ENCODE measurements at places on chromosomes 2 and 18. TPM values are rescaled to one million over a fixed set of nuclear protein-coding genes. Genes with fewer than 3 reads are reported as not detected.

KLHL41 gene
- total RNA-seq: not detected

DIPK1C gene
- not detected for total RNA-seq

PJVK gene
- total RNA-seq: not detected

CD8B2 gene
- total RNA-seq: not detected

TRPM8 gene
- total RNA-seq: not detected

IL37 gene
- not detected for total RNA-seq

RHOB gene
- 246 TPM for total RNA-seq

SPATS2L gene
- 75.7 TPM for total RNA-seq

SIX3 gene
- not detected for total RNA-seq

LOXHD1 gene
- total RNA-seq: not detected

ZSWIM2 gene
- total RNA-seq: not detected

MFSD6 gene
- 2.3 TPM for total RNA-seq

GBX2 gene
- 8.1 TPM for total RNA-seq

EML6 gene
- 0.89 TPM for total RNA-seq

AOX1 gene
- total RNA-seq: 21.0 TPM

PLEKHB2 gene
- 84.1 TPM for total RNA-seq

MTLN gene
- total RNA-seq: 134 TPM

ASPRV1 gene
- total RNA-seq: 0.10 TPM

SCN7A gene
- not detected for total RNA-seq

ACOXL gene
- not detected for total RNA-seq

HOXD13 gene
- not detected for total RNA-seq

GALNT13 gene
- not detected for total RNA-seq

IHH gene
- total RNA-seq: not detected

TUBA3E gene
- total RNA-seq: not detected

NT5DC4 gene
- not detected for total RNA-seq

TAF1B gene
- 14.0 TPM for total RNA-seq

CROCC2 gene
- total RNA-seq: not detected

SS18 gene
- 42.7 TPM for total RNA-seq

LHCGR gene
- not detected for total RNA-seq

KHK gene
- 2.0 TPM for total RNA-seq

SCYGR4 gene
- not detected for total RNA-seq

MOGAT1 gene
- not detected for total RNA-seq

RAMP1 gene
- not detected for total RNA-seq

CHRND gene
- not detected for total RNA-seq

ZNF513 gene
- 6.8 TPM for total RNA-seq

CRYGC gene
- total RNA-seq: not detected

AGXT gene
- not detected for total RNA-seq

PRSS56 gene
- total RNA-seq: not detected

ZNF2 gene
- total RNA-seq: 1.8 TPM

ZDBF2 gene
- 3.0 TPM for total RNA-seq

TMEM198 gene
- not detected for total RNA-seq

MRPL30 gene
- 31.7 TPM for total RNA-seq
